ENCODE measurements at places on chromosomes 4 and X. TPM values are rescaled to one million over a fixed set of nuclear protein-coding genes. Genes with fewer than 3 reads are reported as not detected.

PNMA6F gene
- not detected for total RNA-seq

CXCL8 gene
- total RNA-seq: not detected

KLHL15 gene
- 4.8 TPM for total RNA-seq

CT45A2 gene
- not detected for total RNA-seq

RTL9 gene
- not detected for total RNA-seq

CEP135 gene
- total RNA-seq: 4.6 TPM

PGAM4 gene
- total RNA-seq: not detected

COX7B2 gene
- total RNA-seq: not detected

PRKG2 gene
- 0.15 TPM for total RNA-seq

COL4A6 gene
- 3.1 TPM for total RNA-seq

KIF4A gene
- 5.2 TPM for total RNA-seq

SORBS2 gene
- total RNA-seq: 4.8 TPM

SHOX gene
- total RNA-seq: not detected

SCRG1 gene
- total RNA-seq: 0.35 TPM

ZAR1 gene
- total RNA-seq: not detected

SMPX gene
- total RNA-seq: not detected

TMEM47 gene
- 51.0 TPM for total RNA-seq

CXCL6 gene
- 0.47 TPM for total RNA-seq

PPP1R2C gene
- total RNA-seq: not detected

TGIF2LX gene
- total RNA-seq: not detected

IQSEC2 gene
- total RNA-seq: 4.3 TPM

SLIT2 gene
- 36.9 TPM for total RNA-seq

SERTM2 gene
- not detected for total RNA-seq

PAGE4 gene
- not detected for total RNA-seq

DCAF8L2 gene
- total RNA-seq: not detected

RBM10 gene
- 49.5 TPM for total RNA-seq

NDNF gene
- total RNA-seq: not detected

CXCR3 gene
- total RNA-seq: not detected

CLNK gene
- not detected for total RNA-seq

SOWAHD gene
- total RNA-seq: 0.23 TPM

Measured in smooth muscle cell of the coronary artery (primary cell).